ENCODE measurements at places on chromosomes 3 and 15. TPM values are rescaled to one million over a fixed set of nuclear protein-coding genes. Genes with fewer than 3 reads are reported as not detected.

- no peak for DNase-seq
Observed at GRCh38 chr3:48684054-48684349, 1.7 kb downstream of the NCKIPSD start.

GRCh38 chr15:90956274-90957030 is 1.8 kb downstream of the RCCD1 start:
- peak; percentile 82 for DNase-seq

DNA sequence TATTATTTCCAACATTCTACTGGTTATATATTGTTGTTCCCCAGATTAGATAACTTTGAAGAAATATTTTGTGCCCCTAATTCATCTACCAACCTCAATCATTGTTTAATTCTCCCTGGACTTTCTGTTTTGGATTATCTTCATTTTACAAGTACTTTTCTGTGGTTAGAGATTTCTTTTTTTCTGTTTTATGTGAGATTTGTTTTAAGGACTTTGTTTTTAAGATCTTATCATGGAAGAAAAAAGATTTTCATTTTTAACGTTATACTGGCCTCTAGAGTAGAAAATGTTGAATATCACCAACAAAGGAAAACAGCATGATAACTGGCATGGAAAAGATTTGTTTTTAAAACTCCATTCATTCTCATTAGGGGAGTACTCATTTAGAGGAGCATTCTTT is 210.9 kb upstream of the KCNMB2 start:
- no peak for DNase-seq

AHSG gene
- 0.45 TPM for polyA plus RNA-seq

DNA sequence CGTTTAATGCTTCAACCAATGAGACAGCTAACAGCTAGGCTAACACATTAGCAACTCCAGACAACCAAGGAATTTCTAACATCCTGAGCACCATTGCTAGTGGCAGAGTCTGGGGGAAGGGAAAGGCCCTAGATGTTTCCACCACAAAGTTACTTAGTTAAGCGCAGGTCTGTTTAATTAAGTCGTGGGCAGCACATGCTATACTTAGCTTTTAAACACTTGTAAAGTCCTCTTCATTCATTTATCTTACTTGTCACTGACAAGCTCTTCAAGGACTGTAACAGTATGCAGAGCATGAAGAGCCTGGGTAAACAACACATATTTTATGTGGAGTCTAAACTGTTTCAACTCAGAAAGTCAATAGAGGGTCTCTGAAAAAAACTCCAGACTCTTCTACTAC is 221.1 kb upstream of the WNT5A start:
- DNase-seq = no peak

ISLR2 gene
- polyA plus RNA-seq = 4.2 TPM

ECE2 gene
- polyA plus RNA-seq = not detected

GRCh38 chr15:75666823-75667501 is 19.2 kb downstream of the SNX33 start:
- DNase-seq = peak; percentile 62

DNA sequence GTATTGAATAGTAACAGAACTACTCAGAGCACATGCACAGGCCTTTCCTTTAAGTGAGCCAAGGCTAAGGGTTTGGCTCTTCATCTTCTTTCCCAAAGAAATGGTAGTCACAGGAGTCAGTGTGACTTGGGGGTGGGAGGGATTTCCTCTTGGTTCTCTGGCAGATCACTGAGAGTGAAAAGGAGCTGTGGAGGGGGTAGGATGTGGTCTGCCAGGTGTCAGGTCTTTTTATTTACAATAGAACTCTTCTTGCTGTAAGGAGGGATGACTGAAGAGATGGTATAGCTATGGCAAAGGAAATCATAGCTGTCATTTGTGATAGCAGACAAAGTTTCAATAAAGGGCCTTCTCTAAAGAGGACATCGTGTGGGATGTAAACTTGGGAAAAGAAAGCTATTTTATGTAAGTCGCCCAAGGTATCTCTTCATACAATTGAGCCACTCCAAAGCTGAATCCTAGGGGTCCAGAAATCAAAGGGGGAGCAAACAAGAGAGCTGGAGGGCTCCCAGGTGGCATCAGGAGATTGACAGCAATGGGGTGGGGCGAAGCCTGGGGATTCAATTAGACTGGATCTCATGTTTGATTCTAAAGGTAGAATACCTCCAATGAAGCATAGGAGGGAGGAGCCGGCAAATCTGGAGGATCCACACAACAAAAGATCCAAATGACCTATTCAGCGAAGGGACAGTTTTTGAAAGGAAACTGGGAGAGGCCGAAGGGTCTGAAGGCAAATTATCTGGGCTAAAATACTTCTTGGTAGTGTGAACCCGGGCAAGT is 20.0 kb upstream of the CHD2 start:
- no peak for DNase-seq
